ENCODE measurements at places on chromosomes 2 and 18.

- H3K36me3 ChIP-seq: no peaks in the 10 kb centered on the region
- H3K27me3 ChIP-seq: no peaks in the 10 kb centered on the region
- no peak overlapping the region for H3K27ac ChIP-seq
- DNase-seq: no peak
- no peak overlapping the region for H3K4me3 ChIP-seq
Observed at GRCh38 chr2:98483257-98483861, 38.7 kb downstream of the INPP4A start.

DNA sequence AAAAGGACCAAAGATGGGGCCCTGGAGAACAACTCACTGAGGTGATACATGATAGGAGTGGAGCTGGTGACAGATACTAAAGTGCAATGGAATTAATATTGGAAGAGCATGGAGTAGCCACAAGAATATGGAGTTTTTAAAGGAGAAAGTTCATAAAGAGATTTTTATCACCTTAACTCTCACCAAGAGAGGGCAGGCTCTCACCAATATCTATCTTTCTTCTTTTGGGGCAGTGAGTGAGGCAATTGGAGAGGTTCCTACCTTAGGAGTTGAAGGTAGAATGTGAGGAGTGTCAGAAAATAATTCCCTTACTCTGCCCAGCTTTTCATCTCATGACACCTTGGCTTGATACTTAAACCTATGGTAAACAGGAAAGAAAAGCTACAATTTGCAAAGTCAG, 233.7 kb upstream of the CWC22 start:
- no peaks in the 10 kb centered on the region for H3K36me3 ChIP-seq
- H3K4me1 ChIP-seq: no peaks in the 10 kb centered on the region
- no peak overlapping the region for H3K27ac ChIP-seq
- H3K4me3 ChIP-seq: no peak overlapping the region
- H3K27me3 ChIP-seq: no peaks in the 10 kb centered on the region

DNA sequence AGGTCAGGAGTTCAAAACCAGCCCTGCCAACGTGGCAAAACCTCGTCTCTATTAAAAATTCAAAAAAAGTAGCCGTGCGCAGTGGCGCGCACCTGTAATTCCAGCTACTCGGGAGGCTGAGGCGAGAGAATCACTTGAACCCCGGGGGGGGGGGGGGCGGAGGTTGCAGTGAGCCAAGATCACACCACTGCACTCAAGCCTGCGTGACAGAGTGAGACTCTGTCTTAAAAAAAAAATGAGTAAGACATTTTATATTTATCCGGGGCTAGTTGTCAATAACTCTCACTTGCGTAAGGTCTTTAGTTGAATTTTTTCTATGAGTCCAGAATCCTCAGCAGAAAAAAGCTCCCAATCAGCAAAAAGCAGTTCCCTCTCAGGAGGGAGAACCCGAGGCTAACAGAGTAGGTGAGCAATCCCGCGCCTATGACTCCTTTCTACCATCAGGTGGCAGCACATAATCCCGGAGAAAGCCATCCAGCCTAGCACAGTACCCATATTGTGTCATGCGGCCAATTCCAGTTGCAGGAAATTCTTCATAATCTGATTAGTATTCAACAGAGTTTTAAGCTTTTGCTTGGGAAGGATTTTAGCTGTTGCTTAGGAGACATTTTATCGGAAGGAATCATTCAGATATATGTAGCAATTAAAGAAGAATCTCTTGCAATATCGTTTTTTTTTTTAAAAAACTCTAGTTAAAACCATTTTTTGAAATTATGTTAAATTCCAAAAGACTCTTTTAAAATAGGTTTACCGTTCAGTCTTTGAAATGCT, 11.9 kb upstream of the CRYGA start:
- no peak overlapping the region for H3K27ac ChIP-seq
- H3K4me3 ChIP-seq: no peak overlapping the region
- peak; percentile 85 for DNase-seq
- H3K4me1 ChIP-seq: peaks cover 6% of the 10 kb centered on the region
- H3K36me3 ChIP-seq: no peaks in the 10 kb centered on the region
- H3K27me3 ChIP-seq: no peaks in the 10 kb centered on the region

GRCh38 chr2:178069551-178069950, 3.0 kb downstream of the PDE11A start:
- no peak for DNase-seq
- no peaks in the 10 kb centered on the region for H3K36me3 ChIP-seq
- H3K4me1 ChIP-seq: peaks cover 14% of the 10 kb centered on the region
- no peak overlapping the region for H3K4me3 ChIP-seq
- H3K27me3 ChIP-seq: peaks cover 21% of the 10 kb centered on the region

DNA sequence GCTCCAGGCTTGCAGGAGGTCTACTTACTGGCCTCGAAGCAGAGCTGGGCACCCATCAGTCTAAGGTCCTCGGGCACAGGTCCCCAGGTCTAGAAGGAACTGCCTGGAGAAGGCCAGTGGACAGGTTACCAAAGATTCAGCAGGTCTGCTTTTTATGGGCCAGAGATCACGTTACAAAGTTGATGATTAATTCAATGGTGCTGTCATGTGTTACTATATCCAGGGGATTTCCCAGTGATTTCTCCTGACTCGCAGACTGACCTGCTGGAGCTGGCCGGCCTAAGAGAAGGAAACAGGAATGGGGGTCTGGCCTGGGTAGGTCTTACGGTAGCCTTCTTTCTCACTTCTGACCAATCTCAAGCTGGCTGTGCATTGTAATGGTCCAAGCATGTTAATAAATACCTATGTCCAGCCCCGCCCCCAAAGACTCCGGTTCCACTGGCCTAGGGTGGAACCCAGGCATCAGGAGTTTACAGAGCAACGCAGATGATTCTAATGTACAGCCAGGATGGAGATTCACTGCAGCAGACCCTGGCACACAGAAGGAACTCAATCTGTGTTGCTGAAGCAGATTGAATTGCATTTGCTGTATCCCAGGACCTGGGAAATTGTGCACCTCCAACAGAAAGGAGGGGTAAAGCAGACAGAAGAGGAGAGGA, at the start of gene NEURL3:
NEURL3 (minus strand) TSS at position 127 of the 659 bp plus-strand sequence; CDS start at position 56, 71 bp downstream.
- no peaks in the 10 kb centered on the region for H3K36me3 ChIP-seq
- peaks cover 36% of the 10 kb centered on the region for H3K4me1 ChIP-seq
- H3K4me3 ChIP-seq: no peak within 1 kb of the TSS
- peaks cover 18% of the 10 kb centered on the region for H3K27me3 ChIP-seq

- H3K27me3 ChIP-seq: no peaks in the 10 kb centered on the region
- H3K27ac ChIP-seq: peak overlapping the region; percentile 88
- H3K36me3 ChIP-seq: no peaks in the 10 kb centered on the region
- H3K4me1 ChIP-seq: peaks cover 17% of the 10 kb centered on the region
Observed at GRCh38 chr2:30690126-30690561, 117.1 kb downstream of the CAPN13 start.

DNA sequence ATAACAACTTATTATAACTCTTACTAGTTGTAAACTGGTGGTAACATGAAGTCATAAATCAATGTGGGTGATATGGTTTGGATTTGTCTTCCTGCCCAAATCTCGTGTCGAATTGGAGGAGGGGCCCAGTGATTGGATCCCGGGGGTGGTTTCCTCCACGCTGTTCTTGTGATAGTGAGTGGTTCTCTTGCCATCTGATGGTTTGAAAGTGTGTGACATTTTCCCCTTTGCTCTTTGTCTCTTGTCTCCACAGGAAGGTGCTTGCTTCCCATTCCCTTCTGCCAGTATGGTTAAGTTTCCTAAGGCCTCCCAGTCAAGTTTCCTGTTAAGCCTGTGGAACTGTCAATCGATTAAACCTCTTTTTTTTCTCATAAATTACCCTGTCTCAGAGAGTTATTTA, 321.6 kb downstream of the DSEL start:
- no peaks in the 10 kb centered on the region for H3K27me3 ChIP-seq
- no peak overlapping the region for H3K4me3 ChIP-seq
- no peak for DNase-seq
- H3K36me3 ChIP-seq: no peaks in the 10 kb centered on the region

DNA sequence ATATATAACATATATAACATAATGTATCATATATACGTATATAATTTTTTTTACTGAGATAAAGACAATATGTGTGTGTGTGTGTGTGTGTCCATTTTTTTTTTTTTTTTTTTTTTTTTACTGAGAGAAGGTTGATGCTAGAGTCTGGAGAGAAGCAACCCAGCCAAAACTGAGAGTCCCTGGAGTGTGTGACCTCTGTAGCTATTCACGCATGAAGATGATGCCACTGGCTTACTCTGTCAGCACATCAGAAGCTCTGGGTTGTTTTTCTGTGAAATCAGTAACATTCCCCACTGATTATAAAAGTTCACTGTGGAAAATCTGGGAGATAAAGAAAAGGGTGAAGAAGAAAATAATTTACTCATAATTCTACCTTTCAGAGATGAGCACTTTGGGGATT, 27.2 kb downstream of the CCDC195 start:
- no peaks in the 10 kb centered on the region for H3K27me3 ChIP-seq
- H3K36me3 ChIP-seq: no peaks in the 10 kb centered on the region
- H3K4me1 ChIP-seq: no peaks in the 10 kb centered on the region
- H3K27ac ChIP-seq: no peak overlapping the region
- H3K4me3 ChIP-seq: no peak overlapping the region
- DNase-seq: no peak

DNA sequence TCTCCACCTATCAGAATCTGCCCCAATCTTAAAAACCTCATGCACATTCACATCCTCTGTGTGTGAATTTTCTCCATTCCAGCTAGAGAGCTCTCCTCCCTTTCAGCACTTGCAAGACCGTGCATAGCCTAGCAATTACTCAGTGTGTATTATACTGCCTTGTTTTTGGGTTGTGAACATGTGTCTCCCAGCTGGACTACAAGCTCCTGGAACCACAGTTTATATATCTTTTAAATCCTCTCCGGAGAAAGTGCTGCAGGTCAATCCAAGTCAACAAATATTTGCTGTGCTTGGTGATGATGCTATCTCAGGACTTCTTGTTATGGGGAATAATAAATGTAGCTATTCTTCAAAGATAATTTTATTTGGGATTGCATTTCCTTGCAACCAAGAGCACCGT, 58.2 kb upstream of the MEX3C start:
- no peak for DNase-seq
- H3K4me3 ChIP-seq: no peak overlapping the region
- no peak overlapping the region for H3K27ac ChIP-seq
- H3K36me3 ChIP-seq: no peaks in the 10 kb centered on the region
- H3K4me1 ChIP-seq: no peaks in the 10 kb centered on the region
- H3K27me3 ChIP-seq: peaks cover 3% of the 10 kb centered on the region

DNA sequence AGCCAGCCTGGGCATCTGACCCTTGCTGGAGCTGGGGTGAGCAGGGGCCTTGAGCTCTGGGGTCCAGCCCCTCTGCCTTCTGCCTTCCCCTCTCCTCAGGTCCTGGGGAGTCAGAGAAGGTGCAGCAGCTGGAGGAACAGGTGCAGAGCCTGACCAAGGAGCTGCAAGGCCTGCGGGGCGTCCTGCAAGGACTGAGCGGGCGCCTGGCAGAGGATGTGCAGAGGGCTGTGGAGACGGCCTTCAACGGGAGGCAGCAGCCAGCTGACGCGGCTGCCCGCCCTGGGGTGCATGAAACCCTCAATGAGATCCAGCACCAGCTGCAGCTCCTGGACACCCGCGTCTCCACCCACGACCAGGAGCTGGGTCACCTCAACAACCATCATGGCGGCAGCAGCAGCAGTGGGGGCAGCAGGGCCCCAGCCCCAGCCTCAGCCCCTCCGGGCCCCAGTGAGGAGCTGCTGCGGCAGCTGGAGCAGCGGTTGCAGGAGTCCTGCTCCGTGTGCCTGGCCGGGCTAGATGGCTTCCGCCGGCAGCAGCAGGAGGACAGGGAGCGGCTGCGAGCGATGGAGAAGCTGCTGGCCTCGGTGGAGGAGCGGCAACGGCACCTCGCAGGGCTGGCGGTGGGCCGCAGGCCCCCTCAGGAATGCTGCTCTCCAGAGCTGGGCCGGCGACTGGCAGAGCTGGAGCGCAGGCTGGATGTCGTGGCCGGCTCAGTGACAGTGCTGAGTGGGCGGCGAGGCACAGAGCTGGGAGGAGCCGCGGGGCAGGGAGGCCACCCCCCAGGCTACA, 3.8 kb downstream of the EMILIN1 start:
- H3K36me3 ChIP-seq: no peaks in the 10 kb centered on the region
- DNase-seq: no peak
- H3K27me3 ChIP-seq: no peaks in the 10 kb centered on the region

DNA sequence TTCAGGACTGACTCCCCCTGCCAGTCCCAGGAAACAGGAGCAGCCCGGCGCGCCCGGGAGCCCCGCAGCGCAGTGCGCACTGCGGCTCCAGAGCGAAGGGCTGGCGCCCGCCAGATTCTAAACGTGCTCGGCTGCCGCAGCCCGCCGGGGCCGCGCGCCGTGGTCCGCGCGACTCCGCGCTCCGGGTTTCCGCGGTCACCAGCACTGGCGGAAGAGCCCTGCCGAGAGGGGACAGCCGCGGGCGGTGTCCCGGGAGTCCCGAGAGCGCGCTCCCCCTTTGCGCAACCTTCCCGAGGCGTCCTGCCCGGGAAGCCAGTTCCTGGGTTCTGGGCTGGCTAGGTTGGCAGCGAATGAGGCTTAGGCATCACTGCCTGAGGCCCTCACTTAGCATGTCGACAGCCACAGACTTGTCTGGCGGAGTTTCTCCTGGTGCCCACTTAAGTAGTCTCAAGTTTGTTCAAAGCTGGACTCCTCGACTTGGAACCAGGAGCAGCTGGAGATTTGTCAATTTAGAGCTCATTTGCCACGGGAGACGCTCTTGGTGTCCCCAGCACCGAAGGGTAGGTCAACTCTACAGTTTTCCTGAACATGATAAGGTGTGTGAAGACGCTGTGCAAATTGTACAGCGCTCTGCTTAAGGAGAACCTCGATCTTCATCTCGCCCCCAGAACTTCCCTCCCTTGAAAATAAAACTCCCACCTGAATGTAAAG, 1.5 kb upstream of the VSNL1 start:
- H3K4me3 ChIP-seq: peak overlapping the region; percentile 65
- peak overlapping the region; percentile 86 for H3K27ac ChIP-seq
- H3K4me1 ChIP-seq: peaks cover 32% of the 10 kb centered on the region
- H3K36me3 ChIP-seq: no peaks in the 10 kb centered on the region
- peaks cover 26% of the 10 kb centered on the region for H3K27me3 ChIP-seq

DNA sequence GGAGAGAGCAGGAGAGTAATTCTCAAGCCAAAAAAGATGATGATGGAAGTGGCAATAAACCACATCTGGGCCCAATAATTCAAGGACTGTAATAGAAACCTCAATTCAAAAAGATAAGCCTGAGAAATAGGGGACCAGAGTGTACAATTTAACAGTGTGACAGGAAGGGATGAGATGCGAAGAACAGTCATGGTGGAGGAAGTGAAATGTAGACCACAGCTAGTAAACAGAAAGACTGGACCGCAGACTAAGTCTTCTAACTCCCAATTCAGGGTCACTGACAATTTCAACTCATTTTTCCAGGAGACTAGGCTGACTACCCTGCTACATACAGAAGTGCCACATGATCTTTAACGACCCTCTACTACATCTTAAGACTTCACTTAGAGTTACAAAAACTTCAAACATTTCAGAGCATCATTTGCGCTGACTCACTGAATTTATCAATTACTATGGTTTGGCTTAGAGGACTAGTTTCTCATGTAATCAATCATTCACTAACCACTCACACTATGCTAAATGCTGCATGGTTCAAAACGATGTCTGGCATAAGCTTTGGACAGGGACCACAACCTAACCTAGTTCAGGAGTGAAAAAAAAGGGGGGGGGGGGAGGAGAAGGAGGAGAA, 9.0 kb downstream of the CUL3 start:
- no peaks in the 10 kb centered on the region for H3K36me3 ChIP-seq
- no peak overlapping the region for H3K4me3 ChIP-seq
- peaks cover 85% of the 10 kb centered on the region for H3K4me1 ChIP-seq
- H3K27ac ChIP-seq: no peak overlapping the region
- no peak for DNase-seq
